EH (cell line): ENCODE measurements at places on chromosomes 3 and 15.
A peak's percentile ranks its signal among the peaks of the same experiment; 100 is the strongest.

- no peak for DNase-seq
Observed at GRCh38 chr3:191296041-191296541, 33.1 kb upstream of the CCDC50 start.

- peak; percentile 16 for DNase-seq
Observed at GRCh38 chr15:96583671-96584070, 253.2 kb downstream of the NR2F2 start.

GRCh38 chr3:14534516-14535191 is 5.5 kb downstream of the GRIP2 start:
- DNase-seq = no peak

DNA sequence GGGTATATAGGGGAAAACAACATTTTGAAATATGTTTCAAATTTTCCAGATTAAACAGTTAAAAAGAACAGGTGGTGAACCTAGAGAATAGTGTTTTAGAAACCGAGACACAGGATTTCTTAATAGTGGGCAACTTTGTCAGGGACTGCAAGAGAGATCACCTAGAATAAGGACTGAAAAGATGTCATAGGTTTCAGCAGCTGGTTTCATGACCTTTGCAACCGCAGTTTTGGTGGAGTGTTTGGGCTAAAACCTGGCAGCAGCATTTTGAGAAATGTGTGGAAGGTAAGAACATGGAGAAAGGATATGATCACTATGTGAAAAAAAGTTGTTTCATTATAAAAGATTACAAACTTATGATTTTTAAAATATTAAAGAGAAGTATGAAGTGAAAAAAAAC is 34.9 kb downstream of the PRKCI start:
- no peak for DNase-seq
